T-cell (primary cell): ENCODE measurements at places on chromosomes 1 and 21.

GRCh38 chr1:205438213-205439158 lies 16.6 kb upstream of the LEMD1 start:
- DNase-seq: no peak

DNA sequence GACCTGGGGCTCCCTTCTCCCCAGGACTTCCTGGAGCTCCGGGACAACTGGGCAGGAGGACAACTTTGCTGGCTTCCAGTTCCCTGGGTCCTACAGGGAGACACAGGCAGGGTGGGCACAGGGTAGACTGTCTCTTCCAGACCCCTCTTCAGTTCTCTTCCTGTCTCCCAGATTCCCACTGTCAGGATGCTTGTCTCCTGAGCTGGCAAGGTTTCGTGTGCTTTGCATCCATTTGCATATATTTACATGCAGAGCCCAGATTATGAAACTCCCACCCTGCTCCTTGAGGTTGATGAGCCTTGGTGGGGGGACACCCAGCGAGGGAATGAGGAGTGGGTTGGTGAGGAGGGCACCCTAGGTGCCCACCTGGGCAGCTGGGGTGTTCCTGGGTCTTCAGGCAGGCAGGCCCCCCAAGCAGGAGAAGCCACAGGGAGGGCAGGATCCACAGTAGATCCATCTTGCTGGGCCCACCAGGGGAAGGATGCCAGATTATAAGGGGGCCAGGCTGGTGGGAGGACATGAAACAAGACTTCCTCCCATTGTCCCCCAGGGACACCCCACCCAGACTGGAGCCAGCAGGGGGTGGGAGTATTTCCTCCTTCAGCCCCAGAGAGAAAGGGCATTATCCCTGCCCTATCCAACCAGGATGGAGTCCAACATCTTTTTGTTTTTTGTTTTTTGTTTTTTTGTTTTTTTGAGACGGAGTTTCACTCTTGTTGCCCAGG lies at the start of gene FCN3:
Gene FCN3 (minus strand): TSS at position 463 of the 725 bp plus-strand sequence. CDS start 6 bp downstream, at position 457.
- no peak for DNase-seq

DNA sequence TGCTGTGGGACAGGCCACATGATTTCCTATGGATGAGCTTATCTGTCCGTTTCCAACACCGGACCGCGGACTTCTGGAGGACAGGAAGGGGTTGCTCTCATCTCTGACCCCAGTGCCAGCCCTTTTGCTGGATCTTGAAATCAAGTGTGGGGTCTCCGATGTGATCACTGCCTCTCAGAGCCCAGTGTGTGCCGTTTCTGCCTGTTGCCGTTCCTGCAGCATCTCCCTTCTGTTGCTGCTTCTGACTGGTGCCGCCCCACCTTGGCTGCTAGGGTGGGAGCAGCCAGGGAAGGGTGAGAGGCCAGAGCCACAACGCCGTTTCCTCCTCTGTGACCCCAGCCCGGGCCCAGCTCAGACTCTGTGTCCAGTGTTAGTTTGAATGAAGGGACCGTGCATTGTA lies 67.3 kb upstream of the WNT4 start:
- DNase-seq: no peak

- no peak for DNase-seq
Observed at GRCh38 chr1:93751377-93752250, 70.0 kb upstream of the BCAR3 start.

DNA sequence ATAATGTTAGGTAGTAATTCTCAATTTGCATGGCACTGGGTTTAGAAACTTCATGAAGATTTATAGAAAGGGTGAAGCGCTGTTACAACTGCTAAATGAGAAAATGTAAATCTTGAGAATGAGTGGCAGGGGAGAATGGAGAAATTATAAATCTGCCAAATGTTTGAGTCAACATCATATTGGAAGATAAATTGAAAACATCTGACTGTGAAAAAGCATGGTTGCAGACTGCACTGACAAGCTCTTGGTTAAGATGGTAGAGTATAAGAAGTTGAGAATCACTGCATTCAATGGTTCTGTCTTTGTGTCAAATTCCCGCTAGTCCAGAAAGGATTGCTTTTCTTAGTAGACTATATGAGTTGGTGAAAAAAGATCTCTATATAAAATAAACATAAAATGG lies 113.3 kb upstream of the DUSP10 start:
- DNase-seq: no peak

GRCh38 chr1:47924270-47925048 lies 72.7 kb downstream of the TRABD2B start:
- no peak for DNase-seq

DNA sequence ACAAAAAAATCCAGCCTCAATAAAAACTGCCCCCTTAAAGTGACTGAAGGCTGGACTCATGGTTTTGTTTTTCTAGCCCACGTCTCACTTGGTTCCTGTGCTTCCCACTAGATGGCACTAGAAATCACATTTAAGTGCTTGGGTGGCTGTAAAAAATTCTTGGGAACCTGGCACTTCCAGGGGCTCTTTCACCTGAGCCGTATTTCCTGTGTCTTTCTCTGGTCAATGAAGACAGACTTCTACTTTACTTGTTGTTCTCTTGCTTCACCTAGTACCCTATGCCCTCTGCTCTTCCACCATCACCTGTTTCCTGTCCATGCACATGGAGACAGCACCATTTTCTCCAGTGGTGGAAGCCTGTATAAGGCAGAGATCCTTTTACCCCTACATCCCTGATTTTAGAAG lies 20.0 kb downstream of the METTL13 start:
- no peak for DNase-seq

- no peak for DNase-seq
Observed at GRCh38 chr1:8239306-8240023, 78.4 kb upstream of the SLC45A1 start.

DNA sequence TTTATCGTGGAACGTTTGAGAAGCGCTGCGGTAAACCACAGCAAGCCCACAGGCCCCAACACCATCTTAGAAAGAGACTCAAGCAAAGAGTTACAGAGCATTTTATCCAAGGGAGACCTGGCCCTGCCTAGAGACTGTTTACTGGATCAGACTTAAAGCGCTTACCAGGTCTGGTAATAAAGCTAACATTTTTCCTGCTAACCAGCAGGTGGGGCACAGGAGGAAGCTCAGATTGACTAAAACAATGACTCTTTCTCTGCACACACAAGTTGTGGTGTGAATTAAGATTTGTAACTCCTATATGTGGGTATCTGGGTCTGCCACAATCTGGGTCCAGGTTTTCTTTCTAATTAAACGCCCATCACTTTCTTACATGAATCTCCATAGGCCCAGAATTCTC lies 136.5 kb upstream of the ETS2 start:
- no peak for DNase-seq

- no peak for DNase-seq
Observed at GRCh38 chr1:21706151-21706835, 37.1 kb upstream of the RAP1GAP start.
